Astrocyte (in vitro differentiated cells and primary cell): ENCODE measurements at places on chromosomes 13 and 19. TPM values are rescaled to one million over a fixed set of nuclear protein-coding genes. Genes with fewer than 3 reads are reported as not detected.

GRCh38 chr13:107271227-107271626 is 703.3 kb upstream of the ARGLU1 start:
- no peaks in the 10 kb centered on the region for H3K4me1 ChIP-seq
- H3K27ac ChIP-seq: no peak overlapping the region
- H3K4me3 ChIP-seq: no peak overlapping the region
- no peaks in the 10 kb centered on the region for H3K36me3 ChIP-seq

DNA sequence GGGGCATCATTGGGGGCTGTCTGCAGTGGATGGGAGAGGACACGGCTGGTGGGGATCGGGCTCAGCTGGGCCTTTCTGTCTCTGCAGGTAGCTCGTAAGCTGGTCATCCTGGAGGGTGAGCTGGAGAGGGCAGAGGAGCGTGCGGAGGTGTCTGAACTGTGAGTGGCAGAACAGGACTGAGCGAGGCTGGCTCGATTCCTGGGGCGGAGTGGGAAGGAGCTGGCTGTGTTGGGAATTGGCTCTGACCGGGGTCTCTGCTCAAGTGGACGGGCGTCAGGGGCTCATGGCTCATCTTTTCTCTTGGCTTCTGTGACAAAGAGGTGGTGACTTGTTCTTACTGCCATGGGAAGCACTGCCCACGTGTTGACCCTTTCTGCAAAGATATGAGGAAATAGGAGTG is 11.6 kb downstream of the TPM4 start:
- no peak for DNase-seq
- no peak overlapping the region for H3K4me3 ChIP-seq
- H3K36me3 ChIP-seq: peaks cover 74% of the 10 kb centered on the region
- H3K27me3 ChIP-seq: no peaks in the 10 kb centered on the region
- peak overlapping the region; percentile 32 for H3K27ac ChIP-seq

ZNF324B gene
- 4.9 and 5.7 TPM in 2 replicates for total RNA-seq

DNA sequence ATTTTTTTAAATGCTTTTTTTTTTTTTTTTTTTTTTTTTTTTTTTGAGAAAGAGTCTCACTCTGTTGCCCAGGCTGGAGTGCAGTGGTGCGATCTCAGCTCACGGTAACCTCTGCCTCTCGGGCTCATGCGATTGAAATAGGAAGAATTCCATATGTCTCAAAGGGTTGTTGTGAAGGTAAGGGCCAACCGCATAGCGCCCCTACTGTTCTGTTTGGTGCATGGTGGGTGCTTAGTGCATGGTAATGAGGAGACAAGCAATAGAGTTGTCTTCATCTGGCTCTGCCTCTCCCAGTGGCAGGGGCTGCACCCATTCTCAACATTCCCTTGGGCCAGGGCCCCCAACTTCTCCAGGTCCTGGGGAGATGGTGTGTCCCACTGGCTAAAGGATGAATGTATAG is 68.7 kb downstream of the RASL11A start:
- no peak overlapping the region for H3K27ac ChIP-seq
- no peak overlapping the region for H3K4me3 ChIP-seq
- no peaks in the 10 kb centered on the region for H3K36me3 ChIP-seq
- no peak for DNase-seq
- no peaks in the 10 kb centered on the region for H3K27me3 ChIP-seq

HSD11B1L gene
- 8.4 and 9.8 TPM in 2 replicates for total RNA-seq

DNA sequence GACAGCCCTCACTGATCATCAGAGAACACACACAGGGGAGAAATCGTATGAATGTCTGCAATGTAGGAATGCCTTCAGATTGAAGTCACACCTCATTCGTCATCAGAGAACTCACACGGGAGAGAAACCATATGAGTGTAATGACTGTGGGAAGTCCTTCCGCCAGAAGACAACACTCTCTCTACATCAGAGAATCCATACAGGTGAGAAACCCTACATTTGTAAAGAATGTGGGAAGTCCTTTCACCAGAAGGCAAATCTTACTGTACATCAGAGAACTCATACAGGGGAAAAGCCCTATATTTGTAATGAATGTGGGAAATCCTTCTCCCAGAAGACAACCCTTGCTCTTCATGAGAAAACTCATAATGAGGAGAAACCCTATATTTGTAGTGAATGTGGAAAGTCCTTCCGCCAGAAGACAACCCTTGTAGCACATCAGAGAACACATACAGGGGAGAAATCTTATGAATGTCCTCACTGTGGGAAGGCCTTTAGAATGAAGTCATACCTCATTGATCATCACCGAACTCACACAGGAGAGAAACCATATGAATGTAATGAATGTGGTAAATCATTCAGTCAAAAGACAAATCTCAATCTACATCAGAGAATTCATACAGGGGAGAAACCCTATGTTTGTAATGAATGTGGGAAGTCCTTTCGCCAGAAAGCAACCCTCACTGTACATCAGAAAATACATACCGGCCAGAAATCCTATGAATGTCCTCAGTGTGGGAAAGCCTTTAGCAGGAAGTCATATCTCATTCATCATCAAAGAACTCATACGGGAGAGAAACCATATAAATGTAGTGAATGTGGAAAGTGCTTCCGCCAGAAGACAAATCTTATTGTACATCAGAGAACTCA is 32.5 kb downstream of the ZNF567 start:
- peak; percentile 10 for DNase-seq
- no peaks in the 10 kb centered on the region for H3K4me1 ChIP-seq
- H3K36me3 ChIP-seq: peaks cover 36% of the 10 kb centered on the region
- no peaks in the 10 kb centered on the region for H3K27me3 ChIP-seq

DNA sequence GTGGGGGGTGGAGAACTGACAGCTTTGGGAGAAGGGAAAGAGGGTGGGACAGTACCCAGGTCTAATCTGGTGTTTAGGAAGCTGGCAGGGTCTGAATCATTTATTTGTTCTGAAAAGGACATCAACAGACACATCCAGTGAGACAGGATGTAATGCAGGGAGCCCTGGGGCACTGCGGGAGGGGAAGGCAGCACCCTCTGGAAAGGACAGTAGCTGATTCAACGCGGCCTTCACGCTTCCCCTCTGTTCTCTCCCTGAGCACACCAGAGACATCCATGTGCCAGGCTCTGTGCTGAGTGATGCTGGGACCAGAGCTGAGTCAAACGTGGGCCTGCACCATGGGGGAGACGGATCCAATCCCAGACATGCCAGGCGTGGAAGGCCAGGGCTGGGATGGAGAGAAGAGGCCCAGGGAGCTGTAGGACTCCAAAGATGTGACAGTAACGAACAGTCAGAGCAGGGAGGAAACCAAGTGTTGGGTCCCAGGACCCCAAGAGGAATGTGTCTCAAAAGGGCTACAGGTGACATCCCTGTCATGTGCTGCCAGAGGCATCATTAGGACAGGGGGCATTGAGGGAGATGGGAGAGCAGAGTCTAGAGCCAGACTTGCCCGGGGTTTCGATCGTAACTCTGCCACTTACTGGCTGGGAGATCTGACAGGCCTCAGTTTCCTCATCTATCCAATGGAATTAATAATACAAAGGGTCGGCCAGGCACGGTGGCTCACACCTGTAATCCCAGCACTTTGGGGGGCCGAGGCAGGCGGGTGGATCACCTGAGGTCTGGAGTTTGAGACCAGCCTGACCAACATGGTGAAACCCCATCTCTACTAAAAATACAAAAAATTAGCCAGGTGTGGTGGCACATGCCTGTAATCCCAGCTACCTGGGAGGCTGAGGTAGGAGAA is 1.7 kb downstream of the ETFB start:
- no peaks in the 10 kb centered on the region for H3K27me3 ChIP-seq
- H3K27ac ChIP-seq: no peak overlapping the region
- H3K4me3 ChIP-seq: no peak overlapping the region
- H3K36me3 ChIP-seq: no peaks in the 10 kb centered on the region
- DNase-seq: no peak

GRCh38 chr13:45659536-45659935 is 42.6 kb upstream of the CBY2 start:
- H3K4me1 ChIP-seq: peaks cover 6% of the 10 kb centered on the region
- no peak overlapping the region for H3K27ac ChIP-seq
- H3K27me3 ChIP-seq: no peaks in the 10 kb centered on the region
- DNase-seq: no peak
- no peak overlapping the region for H3K4me3 ChIP-seq
- no peaks in the 10 kb centered on the region for H3K36me3 ChIP-seq

DNA sequence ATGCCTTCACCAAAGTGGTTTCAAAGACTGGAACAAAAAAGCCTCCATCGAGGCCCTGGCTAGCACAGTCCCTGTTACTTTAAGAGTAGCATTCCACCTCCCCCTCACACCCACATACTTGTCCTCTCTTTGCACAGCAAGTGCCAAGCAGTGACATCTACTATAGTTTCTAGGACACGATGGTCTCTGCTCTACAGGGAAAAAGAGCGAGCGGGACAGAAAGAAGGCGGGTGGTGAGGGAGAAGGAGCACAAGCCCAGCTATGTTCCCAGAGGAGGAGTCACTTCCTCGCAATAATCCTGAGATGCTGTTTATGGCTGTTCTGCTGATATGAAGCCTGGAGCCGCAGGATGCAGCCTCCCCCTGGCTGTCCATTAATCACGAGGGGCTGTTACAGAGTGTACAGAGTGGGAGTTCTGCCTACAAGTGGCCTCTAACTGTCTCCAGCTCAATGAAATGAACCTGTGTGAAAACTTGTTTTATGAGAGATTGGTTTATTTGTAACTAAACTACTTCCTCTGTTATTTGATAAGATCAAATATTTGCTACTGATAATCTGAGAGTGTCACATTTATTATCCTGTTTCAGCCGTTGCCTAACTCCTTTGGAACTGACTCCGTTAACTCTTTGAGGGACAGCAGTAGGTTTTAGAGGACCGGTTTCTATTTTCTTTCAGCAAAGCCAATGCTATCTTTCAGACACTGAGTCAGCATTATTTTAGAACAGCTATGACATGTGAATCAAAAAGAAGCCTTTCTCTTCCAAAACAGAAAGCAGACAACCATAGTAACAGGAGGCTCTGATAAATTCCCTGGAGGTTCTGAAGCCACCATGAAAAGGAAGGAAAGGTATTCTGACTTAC is 208.0 kb downstream of the SPRY2 start:
- H3K36me3 ChIP-seq: no peaks in the 10 kb centered on the region
- H3K27ac ChIP-seq: peak overlapping the region; percentile 58
- H3K4me3 ChIP-seq: peak overlapping the region; percentile 44
- DNase-seq: peak; percentile 71
- no peaks in the 10 kb centered on the region for H3K27me3 ChIP-seq

DNA sequence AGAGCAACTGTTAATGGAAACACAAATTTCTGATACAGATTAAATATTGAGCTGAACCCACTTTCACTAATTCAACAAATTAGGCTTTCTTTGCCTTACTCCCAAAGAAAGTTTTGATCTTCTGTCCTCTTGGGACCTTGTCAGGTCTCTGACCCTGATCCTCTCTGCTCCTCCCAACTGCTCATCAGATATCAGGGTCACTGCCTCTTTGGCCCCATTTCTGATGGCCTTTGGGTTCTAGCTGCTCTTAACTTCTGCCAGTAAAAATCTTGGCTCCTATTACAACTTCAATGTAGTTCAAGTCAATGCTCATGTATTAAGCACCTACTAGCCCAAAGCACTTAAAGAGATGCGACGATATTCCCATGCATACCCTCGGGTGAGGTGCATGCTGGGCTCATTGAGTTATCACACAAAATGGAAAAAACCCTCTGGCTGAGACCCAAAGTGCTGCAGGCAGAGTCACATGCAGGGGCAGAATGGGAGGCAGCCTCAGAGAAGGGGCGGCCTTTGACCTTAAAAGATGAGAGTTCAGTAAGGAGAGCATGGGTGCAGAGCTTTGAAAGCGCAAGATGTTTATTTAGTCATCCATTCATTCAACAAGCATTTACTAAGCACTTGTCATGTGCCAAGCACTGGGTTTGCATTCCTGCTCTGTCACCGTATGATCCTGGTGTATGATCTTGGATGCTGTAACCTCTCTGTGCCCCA is 183.4 kb downstream of the USP12 start:
- no peak for DNase-seq
- no peaks in the 10 kb centered on the region for H3K27me3 ChIP-seq
- no peak overlapping the region for H3K27ac ChIP-seq

GRCh38 chr19:48004236-48004635 is 9.8 kb downstream of the ELSPBP1 start:
- H3K4me3 ChIP-seq: no peak overlapping the region
- no peak for DNase-seq
- no peak overlapping the region for H3K27ac ChIP-seq

- no peak overlapping the region for H3K4me3 ChIP-seq
- H3K27me3 ChIP-seq: no peaks in the 10 kb centered on the region
- H3K36me3 ChIP-seq: no peaks in the 10 kb centered on the region
- DNase-seq: no peak
Observed at GRCh38 chr13:76129305-76130000, 493.3 kb downstream of the LMO7 start.

DNA sequence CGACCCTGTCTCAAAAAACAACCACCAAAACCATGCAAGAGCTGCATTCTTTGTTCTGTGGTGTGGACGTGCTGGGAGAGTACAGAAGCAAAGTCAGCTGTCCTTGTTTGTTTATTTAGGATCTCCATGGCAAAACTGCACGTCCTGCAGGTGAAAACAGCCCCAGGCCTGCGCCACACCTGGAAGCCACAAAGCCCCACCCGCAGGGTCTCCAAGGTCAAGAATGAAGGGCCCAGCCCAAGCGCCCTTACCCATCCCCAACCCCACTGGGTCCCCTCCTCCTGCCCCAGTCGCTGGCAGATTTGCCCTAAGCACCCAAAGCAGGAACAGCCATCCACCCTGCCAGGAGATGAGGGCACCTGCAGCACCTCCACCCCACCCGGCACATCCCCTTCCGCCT is 10.5 kb downstream of the MBD3 start:
- no peak overlapping the region for H3K4me3 ChIP-seq
- H3K4me1 ChIP-seq: no peaks in the 10 kb centered on the region
- H3K27me3 ChIP-seq: no peaks in the 10 kb centered on the region
- H3K36me3 ChIP-seq: peaks cover 8% of the 10 kb centered on the region
- H3K27ac ChIP-seq: no peak overlapping the region
- no peak for DNase-seq

DNA sequence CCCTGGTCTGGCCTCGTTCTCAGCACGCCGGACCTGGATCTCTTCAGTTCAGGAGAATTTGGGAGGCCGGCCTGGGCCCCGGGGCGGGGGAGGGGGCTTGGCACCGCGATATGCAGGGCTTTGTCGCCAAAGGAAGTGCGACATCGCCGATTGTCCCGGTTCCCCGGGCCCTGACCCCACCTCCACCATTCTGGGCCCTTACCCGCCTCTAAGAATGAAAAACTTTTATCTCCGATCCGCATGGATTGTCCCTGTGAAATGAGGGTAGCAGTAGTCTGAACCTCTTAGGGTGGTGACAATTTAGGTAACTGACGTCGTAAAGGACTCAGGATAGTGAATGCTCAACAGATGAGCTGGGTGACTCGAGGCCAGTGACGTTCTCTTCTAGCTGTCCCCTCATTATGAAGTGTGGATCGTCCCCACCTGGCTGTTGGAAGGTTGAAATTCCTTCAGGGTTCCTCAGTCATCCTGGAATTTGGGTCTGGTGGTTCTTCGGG is 650 bp downstream of the DDA1 start:
- no peak for DNase-seq
- H3K27me3 ChIP-seq: no peaks in the 10 kb centered on the region
- H3K36me3 ChIP-seq: no peaks in the 10 kb centered on the region
- peaks cover 28% of the 10 kb centered on the region for H3K4me1 ChIP-seq
- H3K27ac ChIP-seq: peak overlapping the region; percentile 77

GRCh38 chr19:8485561-8486371 is 16.7 kb downstream of the PRAM1 start:
- H3K27ac ChIP-seq: no peak overlapping the region
- no peak overlapping the region for H3K4me3 ChIP-seq
- no peak for DNase-seq
- H3K4me1 ChIP-seq: no peaks in the 10 kb centered on the region
- H3K36me3 ChIP-seq: peaks cover 33% of the 10 kb centered on the region
